ENCODE measurements at places on chromosomes 3 and 15. TPM values are rescaled to one million over a fixed set of nuclear protein-coding genes. Genes with fewer than 3 reads are reported as not detected.

DNA sequence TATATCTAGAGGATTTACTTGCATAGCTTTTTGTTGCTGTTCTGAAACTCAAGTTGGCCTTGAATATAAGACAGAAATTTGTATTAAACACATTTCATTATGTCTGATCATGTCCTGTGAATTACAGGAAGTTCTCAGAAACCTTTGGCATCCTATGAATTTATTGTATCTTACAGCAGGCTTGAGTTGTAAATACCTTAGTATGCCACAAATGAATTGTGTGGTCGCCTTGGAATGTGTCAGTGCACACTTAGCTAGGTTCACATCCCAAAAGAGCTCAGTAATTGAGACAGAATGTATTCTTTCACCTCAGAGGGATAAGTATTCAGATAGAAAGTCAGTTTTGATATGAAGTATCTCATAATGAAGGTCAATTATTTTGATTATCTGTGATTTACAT, 83.4 kb downstream of the NEK11 start:
- DNase-seq, result no peak

- no peak for DNase-seq
These were observed 797.4 kb downstream of the GRM7 start for GRCh38 chr3:7658294-7658693.

DNA sequence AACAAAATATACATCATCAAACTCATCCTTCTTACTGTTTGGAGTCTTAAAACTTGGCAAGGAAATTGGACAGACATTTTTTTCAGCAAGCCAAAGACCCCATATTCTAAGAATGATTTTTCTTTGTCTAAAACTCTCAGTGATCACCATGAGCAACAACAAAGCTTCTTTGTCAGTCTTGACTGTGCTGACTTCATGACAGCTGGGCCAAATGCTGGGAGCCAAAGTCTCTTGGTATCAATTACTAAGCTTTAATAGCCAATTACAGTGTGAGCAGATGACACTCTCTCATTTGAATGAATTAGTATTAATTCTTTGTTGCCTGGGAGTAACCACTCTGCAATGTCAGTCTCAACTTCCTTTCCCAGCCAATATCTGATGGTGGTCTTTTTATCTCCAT, 48.1 kb upstream of the GK5 start:
- DNase-seq, result no peak

Gene GXYLT2
- polyA plus RNA-seq, result 1.5 TPM

- peak; percentile 43 for DNase-seq
These were observed 475 bp downstream of the SPSB4 start for GRCh38 chr3:141051443-141052200.

- no peak for DNase-seq
These were observed 235.1 kb upstream of the CFAP20DC start for GRCh38 chr3:59284926-59285325.

- no peak for DNase-seq
These were observed 41.8 kb downstream of the IFT122 start for GRCh38 chr3:129481766-129482332.

- no peak for DNase-seq
These were observed 70.5 kb downstream of the PLOD2 start for GRCh38 chr3:146090521-146090920.

Gene TNFSF10
- polyA plus RNA-seq, result 17.2 TPM

GRCh38 chr15:34019369-34019990, 19.5 kb downstream of the AVEN start:
- DNase-seq, result no peak

DNA sequence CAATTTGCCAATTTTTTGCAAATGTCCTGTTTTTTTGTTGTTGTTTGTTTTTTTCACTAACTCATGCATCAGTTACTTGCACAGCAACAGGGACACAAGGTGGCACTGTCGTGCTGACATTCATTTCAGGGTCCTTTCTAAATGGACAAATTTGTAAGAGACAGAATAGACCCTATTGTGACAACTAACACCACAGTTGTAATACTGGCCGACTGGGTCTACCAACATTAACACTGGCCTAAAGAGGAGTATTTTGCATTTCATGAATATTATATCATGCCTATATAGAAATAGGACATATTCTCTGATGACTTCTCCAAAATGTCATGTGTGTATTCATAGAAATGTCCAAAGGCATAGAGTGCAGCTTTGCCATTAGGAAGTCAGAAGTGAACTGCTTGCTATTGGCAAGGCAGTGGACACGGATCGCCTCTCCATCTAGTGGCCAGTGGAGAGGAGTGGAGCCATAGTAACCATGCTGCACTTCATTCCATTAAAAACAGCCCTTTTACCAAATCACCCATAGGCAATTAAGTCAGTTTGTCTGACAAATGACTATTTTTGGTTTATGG, 54.8 kb downstream of the ZBTB20 start:
- DNase-seq, result peak; percentile 74

DNA sequence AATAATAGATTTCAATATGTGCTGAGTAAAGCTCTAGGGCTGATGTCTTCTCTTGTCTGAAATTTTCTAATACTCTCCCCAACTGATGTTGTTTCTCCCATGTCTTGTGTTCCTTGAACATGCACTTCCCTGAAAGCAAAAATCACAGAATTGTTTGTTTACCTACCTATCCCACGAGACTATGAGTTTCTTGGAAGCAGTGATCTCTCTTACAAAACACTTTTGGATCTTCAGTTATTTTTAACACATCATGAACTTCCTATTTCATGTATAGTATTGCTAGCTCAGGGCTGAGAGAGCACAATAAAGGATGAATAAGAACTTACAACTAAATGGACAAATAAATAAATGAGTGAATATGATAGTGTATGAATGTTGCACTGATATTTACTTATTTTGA, 365.0 kb downstream of the ROBO2 start:
- no peak for DNase-seq

DNA sequence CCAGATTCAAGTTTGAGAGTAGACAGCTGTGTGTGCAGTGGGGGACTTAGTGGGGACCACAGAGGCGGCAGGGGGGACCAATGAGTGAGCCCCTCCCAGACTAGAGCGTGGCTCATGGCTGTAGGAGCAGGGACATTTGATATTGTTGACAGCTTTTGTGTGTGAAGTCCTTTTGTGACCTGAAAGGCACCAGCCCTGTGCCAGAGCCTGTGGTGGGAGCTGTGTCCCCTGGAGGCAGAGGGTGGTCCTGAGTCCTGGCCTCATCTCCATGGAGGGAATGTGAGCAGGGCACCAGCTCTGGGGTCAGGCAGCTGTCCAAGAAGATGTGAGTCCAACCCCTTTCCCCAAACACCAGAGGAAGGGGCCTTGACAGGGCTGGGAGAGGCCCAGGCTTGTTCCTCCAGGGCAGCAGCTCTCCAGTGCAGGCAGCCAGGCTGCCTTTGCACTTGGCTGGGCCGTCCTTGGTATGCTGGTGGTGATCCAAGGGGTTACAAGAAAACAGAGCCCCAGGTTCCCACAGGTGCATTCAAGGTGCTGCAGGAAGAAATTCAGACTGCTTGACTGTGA, 10.1 kb upstream of the C3orf22 start:
- no peak for DNase-seq

DNA sequence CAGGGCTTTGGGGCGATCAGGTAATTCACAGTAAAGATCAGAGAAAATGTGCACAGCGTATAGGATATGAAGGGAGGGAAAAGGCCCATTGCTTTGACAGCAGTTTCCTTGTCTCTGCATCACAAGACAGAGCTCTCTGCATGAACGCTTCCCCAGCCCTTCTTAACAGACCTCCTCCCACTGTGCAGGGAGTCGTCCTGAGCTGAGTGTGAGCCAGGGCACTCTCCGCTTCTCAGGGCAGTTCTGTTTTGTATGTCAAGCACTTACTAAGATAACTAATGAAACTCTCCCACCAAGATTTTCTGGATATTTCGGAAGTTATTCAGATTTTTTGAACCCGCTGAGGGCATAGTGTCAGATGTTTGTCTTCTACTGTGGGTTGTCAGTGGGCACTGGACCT, 105.8 kb upstream of the C15orf61 start:
- no peak for DNase-seq

DNA sequence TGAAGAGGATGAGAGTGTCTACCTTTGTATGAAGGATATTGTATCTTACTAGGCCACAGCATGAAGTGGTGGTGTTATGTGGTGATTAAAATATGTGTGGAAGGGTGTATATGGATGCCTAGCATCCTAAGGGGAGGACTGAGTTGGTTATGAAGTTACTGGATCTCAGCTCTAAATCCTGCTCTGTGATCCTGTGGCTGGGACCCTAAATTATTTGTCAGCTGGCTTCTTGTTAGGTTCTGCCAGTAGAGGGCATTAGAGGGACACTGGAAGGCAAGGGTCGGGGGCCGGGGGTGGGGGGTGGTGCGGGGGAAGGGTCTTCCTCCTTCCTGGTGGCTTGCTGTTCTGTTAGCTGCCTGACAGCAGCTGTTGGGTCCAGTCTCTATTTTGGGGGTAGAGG, 34.9 kb downstream of the MORF4L1 start:
- DNase-seq, result no peak
